Left cardiac atrium (tissue), 4 donors: ENCODE measurements at places on chromosomes 7 and 10. TPM values are rescaled to one million over a fixed set of nuclear protein-coding genes. Genes with fewer than 3 reads are reported as not detected.
A peak's percentile ranks its signal among the peaks of the same experiment; 100 is the strongest.

Gene ZNF503
- total RNA-seq: 12.0 TPM

Gene PRXL2A
- total RNA-seq: 112 TPM

DNA sequence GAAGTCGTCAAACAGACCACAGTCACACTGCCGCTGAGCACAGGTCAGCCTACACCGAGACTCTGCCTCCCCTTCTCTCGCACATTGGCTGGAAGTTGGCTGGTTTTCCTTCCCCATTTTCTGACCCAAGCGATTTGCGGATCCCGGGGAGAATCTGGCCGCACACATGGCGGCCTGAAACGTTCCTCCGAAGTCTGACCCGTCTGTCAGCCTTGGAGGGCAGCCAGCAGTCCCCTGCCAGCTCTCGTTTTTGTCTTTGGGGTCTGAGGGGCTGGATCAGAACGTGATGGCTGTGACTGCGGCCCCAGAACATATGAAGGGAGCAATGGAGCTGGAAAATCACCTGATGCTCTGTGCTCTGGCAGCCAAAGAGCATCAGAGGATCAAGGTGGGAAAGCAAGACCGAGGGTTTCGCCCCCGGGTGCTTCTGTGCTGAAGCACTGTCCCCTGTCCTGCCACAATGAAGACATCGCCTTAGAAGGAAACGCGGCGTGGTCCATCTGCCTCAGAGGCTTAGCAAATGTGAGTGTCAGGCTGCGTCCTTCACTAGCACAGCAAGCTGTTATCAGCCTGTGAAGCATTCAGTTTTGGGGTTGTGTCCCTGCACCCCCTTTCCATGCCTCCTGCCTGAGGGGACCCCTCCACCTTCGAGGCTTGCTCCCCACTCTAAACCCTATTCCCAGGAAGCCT is 119.3 kb upstream of the SHH start:
- no peak for DNase-seq

DNA sequence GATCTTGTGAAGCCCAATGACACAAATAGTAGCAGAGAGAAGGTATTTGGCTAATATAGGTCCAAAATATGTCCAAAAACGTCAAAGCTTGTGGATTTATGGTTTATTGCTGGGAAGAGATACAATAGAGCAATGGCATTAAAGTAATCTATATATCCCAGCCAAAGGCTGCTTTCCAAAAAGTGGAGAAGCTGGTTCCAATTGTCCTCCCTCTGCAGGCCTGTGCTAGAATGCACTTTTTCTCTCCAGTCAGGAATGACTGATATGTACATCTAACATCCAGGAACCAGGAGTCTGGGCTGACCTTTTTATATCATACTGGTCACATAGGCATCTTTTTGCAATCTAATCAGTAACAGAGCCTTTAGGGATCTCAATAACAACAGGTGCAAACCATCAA is 167.1 kb upstream of the FAM3C start:
- DNase-seq: no peak

- no peak for DNase-seq
These were observed 29.5 kb upstream of the SLC29A3 start for GRCh38 chr10:71289421-71290130.

DNA sequence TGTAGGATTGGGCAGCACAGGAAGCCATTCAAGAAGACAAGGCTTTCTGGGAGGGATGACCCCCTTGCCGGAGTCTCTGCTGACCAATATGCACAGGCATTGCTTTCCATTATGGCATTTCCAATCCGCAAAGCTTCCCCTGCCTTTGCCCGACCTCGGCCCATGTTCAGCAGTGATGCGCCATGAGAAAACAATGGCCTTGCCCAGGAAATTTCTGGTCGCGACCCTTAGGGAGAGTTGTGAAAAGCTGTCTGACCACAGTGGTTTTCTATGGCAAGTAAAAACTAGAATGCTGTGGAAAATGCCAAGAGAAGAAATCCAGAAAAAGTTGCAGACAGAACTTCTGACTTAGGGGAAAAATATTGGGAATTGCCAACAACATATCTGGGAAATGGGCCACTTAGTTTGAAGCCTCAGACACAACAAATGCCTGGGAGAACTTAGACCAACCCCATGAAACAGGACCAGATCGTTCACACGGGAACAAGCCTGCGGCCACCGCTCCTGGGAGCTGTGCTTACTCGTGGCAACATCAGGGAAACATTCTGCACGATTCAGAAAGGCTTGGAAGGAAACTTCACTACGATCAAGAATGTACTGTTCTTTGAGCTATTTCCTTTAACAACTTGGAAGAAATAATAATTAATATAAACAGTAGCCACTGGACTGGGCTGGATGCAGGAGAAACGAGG is 512.4 kb downstream of the TNS3 start:
- no peak for DNase-seq

DNA sequence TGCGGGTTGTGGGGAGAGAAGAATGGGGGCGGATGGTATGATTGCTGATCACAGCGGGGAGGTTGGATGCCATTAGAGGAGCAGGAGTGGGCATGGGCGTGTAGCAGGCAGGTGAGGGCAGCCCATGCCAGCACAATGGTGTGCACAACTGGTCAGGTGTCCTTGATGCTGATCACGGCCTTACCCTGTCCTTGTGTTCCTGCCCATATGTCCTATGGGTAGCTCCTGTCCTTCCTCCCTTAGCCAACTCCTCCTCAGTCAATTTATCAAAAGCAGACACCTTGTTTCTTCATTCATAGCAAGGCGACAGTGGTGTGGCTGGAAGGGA is 30.7 kb downstream of the WDR86 start:
- no peak for DNase-seq

GRCh38 chr10:127852456-127852855 is 40.3 kb downstream of the CLRN3 start:
- no peak for DNase-seq

GRCh38 chr7:118974836-118975235 is 750.3 kb downstream of the ANKRD7 start:
- no peak for DNase-seq

GRCh38 chr10:66257801-66258200 is 668.0 kb upstream of the LRRTM3 start:
- DNase-seq: no peak

DNA sequence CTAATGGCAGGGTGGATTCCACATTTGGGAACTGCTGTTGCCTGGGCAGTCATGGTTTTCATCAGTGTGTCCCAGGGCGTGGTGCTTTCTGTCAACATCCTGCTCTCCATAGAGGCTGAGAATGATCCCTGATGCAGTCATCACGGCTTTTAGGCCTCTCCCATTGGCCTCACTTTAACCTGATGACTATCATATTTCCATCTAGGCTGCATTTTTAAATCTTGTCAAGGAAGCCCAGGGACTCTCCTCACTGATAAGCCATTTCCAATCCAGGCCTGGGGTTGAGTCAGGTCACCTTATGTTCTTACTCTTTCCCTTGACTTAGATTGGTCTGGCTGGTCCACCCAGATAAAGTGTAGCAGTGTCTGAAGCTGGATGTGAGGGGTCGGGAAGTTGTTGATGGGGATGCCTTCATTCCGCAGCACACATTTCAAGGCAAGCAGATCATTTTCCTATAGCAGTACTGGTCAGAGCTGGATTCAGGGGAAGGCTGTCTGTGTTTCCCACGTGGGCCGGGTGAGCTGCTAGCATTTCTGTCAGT is 177.0 kb downstream of the AUTS2 start:
- DNase-seq: peak; percentile 76

DNA sequence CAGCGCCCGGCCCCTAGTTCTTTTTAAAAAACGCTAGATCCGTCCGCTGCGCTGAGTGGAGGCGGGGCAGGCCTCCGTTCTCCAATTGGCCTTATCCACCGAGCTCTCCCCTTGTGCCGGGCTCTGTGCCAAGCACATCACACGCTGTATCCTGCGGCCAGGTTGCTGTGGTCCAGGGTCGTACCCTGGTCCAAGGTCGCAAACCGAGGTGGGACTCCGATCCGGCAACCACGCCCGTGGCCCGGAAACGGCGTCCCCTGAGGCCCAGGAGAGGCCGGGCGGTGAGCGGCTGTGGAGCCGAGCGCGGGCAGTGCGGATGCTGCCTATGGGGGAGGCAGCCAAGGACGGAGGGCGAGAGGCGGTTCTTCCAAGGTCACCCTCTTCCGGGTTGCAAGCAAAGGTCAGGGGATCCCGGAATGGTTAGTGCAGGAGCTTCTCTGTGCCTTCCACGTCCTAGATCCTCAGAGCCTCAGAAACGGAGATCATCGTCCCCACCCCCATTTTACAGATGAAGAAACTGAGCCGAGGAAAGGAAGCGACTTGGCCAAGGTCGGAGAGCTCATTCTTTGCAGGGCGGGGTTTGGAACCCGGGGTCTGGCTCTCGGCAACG is 72.4 kb upstream of the LRRC4 start:
- DNase-seq: peak; percentile 62

- no peak for DNase-seq
These were observed 91.3 kb downstream of the POU6F2 start for GRCh38 chr7:39069031-39069430.

- DNase-seq: no peak
These were observed 171.5 kb upstream of the SP4 start for GRCh38 chr7:21256310-21256877.

DNA sequence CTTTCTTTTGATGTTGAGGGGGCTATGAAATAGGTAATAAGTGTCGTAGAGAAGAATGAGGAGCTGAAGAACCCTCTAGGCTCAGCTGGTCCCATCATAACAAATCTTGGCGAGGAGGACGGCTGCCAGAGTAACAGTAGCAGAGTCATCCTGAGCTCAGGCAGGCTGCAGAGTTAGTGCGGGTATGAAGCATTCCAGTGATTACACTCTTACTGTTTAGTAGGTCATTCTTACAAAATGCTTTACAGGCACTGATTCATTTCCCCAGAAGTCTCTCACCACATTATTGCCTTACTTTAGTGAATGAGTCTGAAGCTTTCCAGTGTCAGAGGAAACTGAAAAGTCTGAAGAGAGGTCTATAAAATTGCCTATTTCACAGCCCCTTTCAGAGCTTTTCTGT is 43.9 kb upstream of the GPR158 start:
- no peak for DNase-seq

DNA sequence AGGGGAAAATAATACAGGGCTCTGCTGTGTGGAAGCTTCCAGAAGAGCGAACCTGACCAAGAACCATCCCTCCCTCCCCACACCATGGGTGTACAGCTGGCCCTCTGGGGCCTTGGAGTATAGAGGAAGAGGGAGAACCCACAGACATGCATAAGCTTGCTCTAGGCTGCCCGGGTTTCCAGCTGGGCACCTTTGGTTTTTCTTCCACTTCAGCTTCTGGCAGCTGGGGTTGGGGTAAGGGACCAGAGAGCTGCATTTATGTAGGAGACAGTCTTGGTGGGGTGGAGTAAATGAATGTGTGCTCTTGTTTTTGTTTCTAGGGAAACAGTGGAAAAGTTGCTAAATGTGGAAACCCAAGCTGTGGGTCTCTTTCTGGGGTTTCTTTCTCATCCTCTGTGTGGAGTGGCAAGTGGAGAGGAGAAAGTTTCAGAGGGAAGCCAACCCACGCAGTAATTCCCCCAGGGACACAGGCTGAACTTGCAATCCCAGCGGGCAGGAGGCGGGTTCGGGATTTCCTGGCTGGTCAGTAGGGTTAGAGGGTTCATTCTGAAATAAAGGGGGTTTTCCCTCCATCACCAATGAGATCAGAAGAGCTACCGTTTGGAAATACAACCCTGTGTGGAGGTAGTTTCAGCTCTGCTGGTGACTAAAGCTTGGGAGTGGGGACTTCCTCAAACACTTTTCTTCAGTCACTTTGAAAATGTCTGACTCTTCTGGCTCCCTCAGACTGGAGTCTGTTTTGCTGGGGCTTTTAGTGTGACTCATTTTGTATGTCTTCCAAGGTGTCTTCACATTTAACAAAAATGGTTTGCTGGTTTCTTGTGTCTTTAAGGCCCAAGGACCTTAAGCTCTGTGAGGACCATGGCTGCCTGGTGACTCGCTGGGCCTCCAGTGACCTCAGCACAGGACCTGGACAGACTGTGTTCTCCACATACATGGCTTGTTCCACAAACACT is 22.2 kb upstream of the SRGN start:
- peak; percentile 71 for DNase-seq
